ENCODE measurements at places on chromosomes 12 and 14. TPM values are rescaled to one million over a fixed set of nuclear protein-coding genes. Genes with fewer than 3 reads are reported as not detected.

DNA sequence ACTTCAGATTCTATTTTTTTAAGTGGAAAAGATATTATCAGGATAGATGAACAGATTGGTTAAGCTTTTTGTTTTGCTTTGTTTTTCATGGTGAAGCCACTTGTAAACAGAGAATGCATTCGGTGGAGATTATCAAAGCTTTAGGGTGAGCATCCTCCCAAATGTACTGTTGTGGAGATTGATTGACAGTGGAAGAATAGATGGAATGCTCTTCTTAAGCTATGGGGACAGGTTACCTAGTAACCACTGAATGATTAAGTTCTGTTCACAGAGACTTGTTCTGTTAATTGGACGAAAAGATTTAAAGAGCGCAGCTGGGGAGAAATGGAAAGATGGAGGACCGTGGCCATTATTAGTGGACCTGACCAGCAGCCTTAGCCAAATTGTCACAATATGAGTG is 21.8 kb upstream of the SPATA7 start:
- no peaks in the 10 kb centered on the region for H3K27me3 ChIP-seq
- H3K4me3 ChIP-seq = no peak overlapping the region
- no peak for DNase-seq

DNA sequence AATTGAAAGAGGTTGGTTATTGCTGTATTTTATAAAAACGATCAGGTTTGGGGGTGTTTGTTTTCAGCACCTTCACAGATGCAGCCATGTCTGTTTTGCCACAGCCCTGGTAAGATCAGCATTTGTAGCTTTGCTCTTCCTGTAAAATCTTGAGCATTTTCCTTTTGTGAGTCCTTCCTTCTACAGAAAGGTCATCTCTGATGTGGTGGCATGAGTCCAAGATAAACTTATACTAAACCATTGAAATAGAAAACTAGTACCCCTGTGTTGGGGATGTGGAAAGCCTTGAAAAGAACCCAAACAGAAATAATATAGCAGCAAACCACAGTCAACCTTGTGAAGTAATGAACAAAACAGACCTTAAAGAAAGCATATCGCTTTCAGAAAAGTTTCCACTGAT is 85.5 kb downstream of the TGFB3 start:
- H3K4me1 ChIP-seq = no peaks in the 10 kb centered on the region
- DNase-seq = no peak
- H3K27ac ChIP-seq = no peak overlapping the region
- no peaks in the 10 kb centered on the region for H3K36me3 ChIP-seq

- no peak overlapping the region for H3K4me3 ChIP-seq
- H3K36me3 ChIP-seq = no peaks in the 10 kb centered on the region
- H3K4me1 ChIP-seq = no peaks in the 10 kb centered on the region
- no peak overlapping the region for H3K27ac ChIP-seq
Measured at GRCh38 chr14:53979113-53979681, 22.6 kb upstream of the BMP4 start.

GRCh38 chr14:61950340-61950739 is 188.1 kb downstream of the SNAPC1 start:
- no peak overlapping the region for H3K27ac ChIP-seq
- DNase-seq = no peak
- H3K4me1 ChIP-seq = no peaks in the 10 kb centered on the region
- H3K36me3 ChIP-seq = no peaks in the 10 kb centered on the region
- no peak overlapping the region for H3K4me3 ChIP-seq

DNA sequence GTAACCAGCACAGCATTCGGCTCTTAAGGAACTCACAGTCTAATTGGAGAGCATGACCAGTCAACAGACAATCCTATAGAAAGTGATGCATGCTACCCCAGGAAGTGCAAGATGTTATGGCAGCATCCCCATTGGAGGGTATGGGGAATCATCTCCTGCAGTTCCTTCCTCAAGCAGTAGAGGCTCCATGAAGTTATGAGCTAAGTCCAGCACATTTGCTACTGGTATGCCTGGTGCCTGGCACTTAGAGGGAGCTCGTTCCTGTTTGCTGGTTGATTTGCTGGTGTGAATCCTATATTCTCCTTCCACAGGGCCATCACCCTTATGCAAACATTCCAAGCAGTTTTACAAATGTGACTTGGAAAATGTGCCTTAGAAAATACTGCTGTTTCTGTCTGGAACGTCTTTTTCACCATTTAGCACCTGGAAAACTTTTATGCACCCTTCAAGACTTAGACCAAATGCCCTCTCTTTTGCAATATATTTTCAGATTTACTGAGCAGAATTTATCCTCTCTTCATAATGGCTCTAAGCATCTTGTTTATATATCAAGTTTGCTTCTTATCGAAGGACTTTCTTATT is 136.1 kb upstream of the WSCD2 start:
- H3K36me3 ChIP-seq = no peaks in the 10 kb centered on the region
- H3K27me3 ChIP-seq = no peaks in the 10 kb centered on the region
- H3K27ac ChIP-seq = no peak overlapping the region
- DNase-seq = peak; percentile 47
- H3K4me3 ChIP-seq = no peak overlapping the region

DNA sequence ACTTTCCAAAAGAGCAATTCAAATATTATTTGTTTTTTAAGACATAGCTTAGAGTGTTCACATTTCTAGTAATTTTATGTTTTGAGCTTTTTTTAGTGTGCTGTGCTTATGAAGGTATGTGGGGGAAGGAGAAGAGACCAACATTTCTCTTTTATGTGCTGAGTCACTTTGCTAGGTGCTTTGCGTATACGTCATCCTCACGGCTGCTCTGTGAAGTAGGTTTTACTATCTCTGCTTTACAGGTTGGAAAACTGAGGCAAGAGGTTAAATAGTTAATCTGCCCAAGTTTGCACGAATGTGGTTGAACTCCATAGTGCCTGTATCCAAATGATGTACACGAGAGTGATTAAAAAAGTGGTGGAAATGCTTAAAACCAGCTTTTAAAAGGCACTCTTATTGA is 75.9 kb downstream of the AEBP2 start:
- no peaks in the 10 kb centered on the region for H3K27me3 ChIP-seq
- H3K27ac ChIP-seq = no peak overlapping the region
- no peaks in the 10 kb centered on the region for H3K4me1 ChIP-seq
- peaks cover 8% of the 10 kb centered on the region for H3K36me3 ChIP-seq
- no peak for DNase-seq
- no peak overlapping the region for H3K4me3 ChIP-seq

DNA sequence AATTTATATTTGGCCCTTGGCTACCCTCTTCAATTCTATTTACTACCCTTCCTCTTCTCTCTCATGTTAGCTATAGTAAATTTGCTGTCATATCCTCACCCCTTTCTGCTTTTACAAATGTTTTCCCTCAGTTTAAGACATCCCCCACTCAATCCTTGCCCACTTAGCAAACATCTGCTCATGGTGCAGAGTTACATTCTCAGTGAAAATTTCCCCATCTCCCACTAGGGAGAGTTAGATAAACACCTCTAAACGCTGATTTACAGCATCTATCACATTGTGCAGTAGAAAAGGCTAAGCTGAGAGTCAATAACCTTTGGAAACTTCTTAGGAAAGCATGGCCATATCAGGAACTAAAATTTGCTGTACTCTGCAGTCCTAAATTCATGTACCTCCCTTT is 69.0 kb downstream of the DENND5B start:
- H3K36me3 ChIP-seq = no peaks in the 10 kb centered on the region
- peaks cover 47% of the 10 kb centered on the region for H3K4me1 ChIP-seq
- no peaks in the 10 kb centered on the region for H3K27me3 ChIP-seq
- no peak for DNase-seq

DNA sequence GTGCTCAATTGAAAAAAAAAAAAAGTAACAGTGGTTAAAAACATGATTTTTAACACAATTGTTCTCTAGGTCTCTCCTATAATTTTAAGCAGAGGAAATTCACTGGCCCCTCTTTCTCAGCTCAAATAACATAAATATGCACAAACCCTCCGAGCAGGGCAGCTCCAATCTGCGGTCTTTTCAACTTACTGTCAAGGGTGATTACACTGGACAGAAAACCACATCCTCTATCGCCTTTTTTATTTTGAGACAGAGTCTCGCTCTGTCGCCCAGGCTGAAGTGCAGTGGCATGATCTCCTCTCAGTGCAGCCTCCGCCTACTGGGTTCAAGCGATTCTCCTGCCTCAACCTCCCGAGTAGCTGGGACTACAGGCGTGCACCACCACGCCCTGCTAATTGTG is 16.5 kb upstream of the GABARAPL1 start:
- no peaks in the 10 kb centered on the region for H3K36me3 ChIP-seq
- no peaks in the 10 kb centered on the region for H3K27me3 ChIP-seq
- no peak overlapping the region for H3K4me3 ChIP-seq
- DNase-seq = no peak
- H3K4me1 ChIP-seq = peaks cover under 1% of the 10 kb centered on the region
- no peak overlapping the region for H3K27ac ChIP-seq

DNA sequence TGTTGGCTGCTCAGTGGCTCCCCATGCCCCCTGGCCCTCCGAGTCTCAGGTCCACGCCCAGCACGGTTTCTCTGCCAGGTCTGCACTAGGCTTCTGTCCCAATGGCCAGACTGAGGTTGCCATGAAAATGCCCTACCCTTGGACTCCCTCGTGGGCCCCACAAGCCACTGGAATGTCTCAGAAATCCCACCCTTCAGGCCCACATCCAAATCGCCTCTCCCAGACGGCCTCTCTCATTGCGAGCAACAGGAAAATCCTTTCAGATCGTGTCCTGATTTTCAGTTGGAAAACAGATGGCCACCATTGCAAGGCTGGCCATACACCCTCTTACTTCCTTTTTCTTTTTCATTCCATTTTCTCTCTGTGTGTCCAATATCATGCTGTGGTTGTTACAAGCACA is 77.3 kb downstream of the IRF2BPL start:
- no peaks in the 10 kb centered on the region for H3K36me3 ChIP-seq
- H3K27me3 ChIP-seq = no peaks in the 10 kb centered on the region
- H3K4me3 ChIP-seq = no peak overlapping the region
- peaks cover 80% of the 10 kb centered on the region for H3K4me1 ChIP-seq
- H3K27ac ChIP-seq = peak overlapping the region; percentile 71

DNA sequence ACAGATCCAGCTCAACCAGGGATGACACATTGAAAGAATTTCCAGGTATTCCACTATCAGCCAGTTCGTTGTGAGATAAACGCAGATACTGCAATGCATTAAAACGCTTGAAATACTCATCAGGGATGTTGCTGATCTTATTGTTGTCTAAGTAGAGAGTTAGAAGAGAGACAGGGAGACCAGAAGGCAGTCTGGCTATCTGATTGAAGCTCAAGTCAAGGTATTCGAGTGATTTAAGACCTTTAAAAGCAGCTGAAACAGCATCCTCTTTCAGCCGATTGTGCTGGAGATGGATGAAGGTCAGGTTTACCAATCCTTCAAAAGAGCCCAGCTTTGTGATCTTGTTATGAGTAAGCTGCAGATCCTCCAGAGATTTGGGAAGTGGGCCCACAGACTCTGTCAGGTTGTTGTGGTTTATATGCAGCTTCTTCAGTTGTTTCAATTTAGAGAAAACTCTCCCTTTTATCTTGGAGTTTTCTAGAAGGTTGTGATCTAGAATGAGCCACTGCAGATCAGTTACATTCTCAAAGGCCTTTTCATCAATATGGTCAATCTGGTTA is 3.0 kb downstream of the LUM start:
- no peaks in the 10 kb centered on the region for H3K27me3 ChIP-seq
- no peak overlapping the region for H3K27ac ChIP-seq
- no peak overlapping the region for H3K4me3 ChIP-seq
- H3K36me3 ChIP-seq = no peaks in the 10 kb centered on the region
- H3K4me1 ChIP-seq = peaks cover 5% of the 10 kb centered on the region

GRCh38 chr14:102688290-102688689 is 89.0 kb upstream of the TRAF3 start:
- H3K4me3 ChIP-seq = no peak overlapping the region
- no peaks in the 10 kb centered on the region for H3K27me3 ChIP-seq
- H3K36me3 ChIP-seq = peaks cover 6% of the 10 kb centered on the region
- H3K27ac ChIP-seq = no peak overlapping the region
- no peak for DNase-seq

- H3K27ac ChIP-seq = no peak overlapping the region
- DNase-seq = peak; percentile 66
- no peak overlapping the region for H3K4me3 ChIP-seq
Measured at GRCh38 chr14:98997526-98998205, 274.3 kb downstream of the BCL11B start.

DNA sequence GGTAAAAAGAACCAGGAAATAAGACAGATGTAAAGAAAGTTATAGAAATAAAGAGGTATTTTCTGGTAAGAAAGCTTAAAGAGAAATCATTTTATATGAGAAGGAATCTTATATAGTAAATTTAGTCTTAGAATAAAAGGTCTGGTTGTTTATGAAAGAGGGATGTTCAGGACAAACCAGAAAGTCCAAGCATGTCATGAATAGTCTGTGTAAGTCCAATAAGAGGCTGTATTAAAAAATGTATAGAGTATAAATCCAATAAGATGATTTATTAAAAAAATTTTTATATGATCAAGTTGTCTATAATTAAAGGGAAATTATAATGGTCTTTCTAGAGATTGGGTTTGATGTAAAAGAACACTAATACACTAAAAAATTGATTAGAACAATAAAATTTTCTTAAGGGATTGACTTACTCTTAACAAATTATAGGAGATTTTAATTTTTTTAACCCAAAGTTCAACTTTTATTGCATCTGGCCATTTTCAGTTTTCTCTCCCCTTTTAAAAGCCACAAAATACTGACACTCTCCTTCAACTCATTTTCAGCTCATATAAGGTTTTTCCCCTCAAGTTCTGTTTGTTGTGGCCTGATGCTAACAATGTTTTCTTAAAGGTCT is 35.1 kb downstream of the ST8SIA1 start:
- no peaks in the 10 kb centered on the region for H3K27me3 ChIP-seq
- H3K27ac ChIP-seq = no peak overlapping the region
- H3K36me3 ChIP-seq = no peaks in the 10 kb centered on the region
- peaks cover 2% of the 10 kb centered on the region for H3K4me1 ChIP-seq
- no peak for DNase-seq

DNA sequence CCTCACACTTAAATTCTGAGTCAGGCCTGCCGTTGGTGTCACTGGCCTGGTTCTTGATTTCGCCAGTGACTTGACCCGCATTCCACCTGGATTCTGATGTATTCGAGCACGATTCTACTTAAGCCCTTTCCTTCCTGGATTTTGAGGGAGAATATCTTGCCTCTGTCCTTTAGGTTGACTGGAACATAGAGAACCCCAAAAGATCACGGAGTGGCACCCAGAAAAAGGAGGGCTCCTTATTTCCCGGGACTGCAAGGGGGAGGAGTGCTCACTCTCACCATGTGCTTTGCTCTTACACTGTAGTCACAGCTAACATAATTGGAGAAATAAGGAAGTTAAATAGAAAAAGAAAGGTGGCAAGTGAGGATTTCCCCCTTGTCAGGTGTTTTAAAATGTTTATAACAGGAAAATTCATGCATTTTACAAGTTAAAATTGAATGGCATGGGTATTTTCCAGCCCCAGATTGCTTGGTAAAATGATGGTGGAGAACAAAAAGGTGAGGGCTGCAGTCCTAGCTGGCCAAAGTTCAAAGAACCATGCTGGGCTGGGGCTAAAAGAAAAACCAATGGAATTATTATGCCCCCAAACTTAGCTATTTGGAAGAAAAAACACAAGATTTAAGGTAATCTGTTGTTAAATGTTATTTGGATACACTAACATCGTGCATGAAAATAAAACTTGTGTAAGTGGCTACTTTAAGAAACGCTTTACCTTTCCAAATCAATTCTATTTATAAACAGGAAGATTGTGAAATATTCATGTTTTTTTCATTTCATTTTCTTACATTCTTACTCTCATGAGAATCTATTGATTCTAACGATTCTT is 8.9 kb downstream of the FOXA1 start:
- peaks cover 23% of the 10 kb centered on the region for H3K4me1 ChIP-seq
- no peak overlapping the region for H3K4me3 ChIP-seq
- H3K36me3 ChIP-seq = no peaks in the 10 kb centered on the region
- H3K27ac ChIP-seq = no peak overlapping the region

TXNDC16 gene
- total RNA-seq = 12.5 TPM

CMA1 gene
- not detected for total RNA-seq
